Activated CD4-positive, alpha-beta memory T cell treated with anti-CD3 and anti-CD28 coated beads for 36 hours (primary cell): ENCODE measurements at places on chromosomes 16 and 17. TPM values are rescaled to one million over a fixed set of nuclear protein-coding genes. Genes with fewer than 3 reads are reported as not detected.

DNA sequence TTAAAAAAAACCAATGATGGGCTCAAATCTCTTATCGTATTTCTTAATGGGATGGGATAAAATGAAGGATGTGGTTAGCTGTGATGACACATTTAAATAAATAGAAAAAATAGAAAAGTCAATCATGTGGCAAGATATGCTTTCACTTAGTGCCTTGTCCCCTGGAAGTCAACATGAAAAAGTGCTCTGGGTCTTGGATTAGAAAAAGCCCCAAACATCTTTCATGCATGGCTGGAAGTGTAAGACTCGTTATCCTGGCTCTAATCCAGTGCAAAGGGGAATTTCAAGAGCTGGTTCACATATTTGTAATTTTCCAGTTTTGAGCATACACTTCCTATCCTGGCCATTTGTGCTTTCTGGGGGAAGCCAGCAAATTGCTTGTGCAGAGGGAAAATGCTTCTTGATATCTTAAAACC is 160.9 kb downstream of the MAP2K6 start:
- H3K4me3 ChIP-seq = no peak overlapping the region
- H3K27ac ChIP-seq = no peak overlapping the region
- no peaks in the 10 kb centered on the region for H3K4me1 ChIP-seq
- no peak for DNase-seq

- no peak for DNase-seq
- H3K4me1 ChIP-seq = no peaks in the 10 kb centered on the region
- no peaks in the 10 kb centered on the region for H3K36me3 ChIP-seq
- no peaks in the 10 kb centered on the region for H3K27me3 ChIP-seq
- no peak overlapping the region for H3K27ac ChIP-seq
- H3K4me3 ChIP-seq = no peak overlapping the region
Measured at GRCh38 chr17:17703140-17703919, 22.1 kb downstream of the RAI1 start.

DOC2A gene
- 0.34 TPM for total RNA-seq

ZG16 gene
- not detected for total RNA-seq
